ENCODE measurements at places on chromosomes 2 and 18.

- no peak for DNase-seq
Observed at GRCh38 chr18:37705016-37705415, 139.4 kb upstream of the CELF4 start.

GRCh38 chr2:119914266-119914665 is 98.6 kb upstream of the EPB41L5 start:
- no peak for DNase-seq

GRCh38 chr2:104598636-104599035 is 255.3 kb upstream of the POU3F3 start:
- no peak for DNase-seq

DNA sequence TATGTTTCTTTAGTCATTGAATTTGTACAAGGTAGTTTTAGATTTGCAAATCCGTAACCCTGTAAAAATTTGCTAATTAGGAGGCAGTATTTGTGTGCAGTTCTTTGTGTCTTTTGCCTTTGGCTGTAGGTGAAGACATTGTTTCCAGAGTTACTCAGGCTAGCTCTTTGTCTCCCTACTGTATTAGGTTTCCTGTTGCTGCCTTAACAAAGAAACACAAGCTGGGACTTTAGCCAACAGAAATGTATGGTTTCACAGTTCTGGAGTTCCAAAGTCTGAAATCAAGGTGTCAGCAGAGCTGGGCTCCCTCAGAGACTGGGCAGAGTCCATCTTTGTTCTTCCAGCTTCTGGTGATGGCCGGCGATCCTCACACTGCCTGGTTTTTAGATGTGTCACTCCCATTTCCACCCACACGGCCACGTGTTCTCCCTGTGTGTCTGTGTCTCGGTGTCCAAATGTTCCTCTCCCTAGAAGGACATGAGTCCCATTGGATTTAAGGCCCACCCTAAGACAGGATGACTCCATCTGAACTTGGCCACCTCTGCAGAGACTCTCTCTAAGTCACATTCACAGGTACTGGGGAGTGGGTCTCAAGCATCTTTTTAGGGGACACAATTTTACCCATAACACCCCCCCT is 309.7 kb downstream of the GALR1 start:
- DNase-seq: no peak

DNA sequence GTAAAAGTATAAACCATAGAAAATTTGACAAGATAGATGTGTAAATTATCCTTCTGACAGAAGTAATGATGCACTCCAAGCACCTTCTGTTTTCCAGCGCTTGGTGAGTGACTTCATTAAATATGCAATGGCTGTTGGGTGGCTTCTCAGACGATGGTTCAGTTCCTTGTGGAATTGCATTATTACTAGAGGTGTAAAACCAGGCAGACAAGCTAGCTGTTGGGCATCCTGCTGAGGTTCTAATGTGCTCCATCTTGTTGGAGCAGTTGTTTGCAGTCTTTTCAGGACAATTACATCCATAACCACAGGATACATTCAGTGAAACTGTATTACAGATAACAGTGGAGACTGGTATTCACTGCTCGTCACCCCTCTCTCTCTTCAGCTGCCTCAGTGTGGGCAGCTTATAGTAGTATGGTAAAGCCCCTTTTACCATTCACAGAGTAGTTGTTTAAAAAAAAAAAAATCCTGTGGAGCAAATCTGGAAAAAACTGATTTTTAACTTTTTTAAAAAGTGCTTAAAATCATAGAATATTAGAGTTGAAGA is 143.5 kb downstream of the AGPS start:
- DNase-seq: no peak
